NCI-H2081 (cell line): ENCODE measurements at places on chromosomes 6 and 20.

DNA sequence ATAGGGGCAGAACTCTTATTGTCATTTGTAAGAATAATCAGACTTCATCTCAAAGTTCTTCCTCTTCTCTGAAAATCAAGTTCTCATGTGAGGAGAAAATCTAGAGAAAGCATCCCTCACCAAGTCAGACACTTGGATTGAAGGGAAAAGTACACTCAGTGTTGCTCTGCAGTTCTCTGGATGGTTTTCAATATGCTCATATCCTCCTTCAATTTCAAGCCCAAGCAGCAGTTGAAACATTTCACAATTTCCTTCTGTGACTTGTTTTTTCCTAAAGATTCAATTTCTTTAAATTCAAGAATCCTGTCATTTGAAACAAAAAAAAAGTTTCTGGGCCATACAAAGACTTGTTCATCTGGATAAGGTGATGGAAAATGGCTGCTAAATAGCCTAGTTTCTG, 140.2 kb upstream of the AHI1 start:
- DNase-seq: no peak

DNA sequence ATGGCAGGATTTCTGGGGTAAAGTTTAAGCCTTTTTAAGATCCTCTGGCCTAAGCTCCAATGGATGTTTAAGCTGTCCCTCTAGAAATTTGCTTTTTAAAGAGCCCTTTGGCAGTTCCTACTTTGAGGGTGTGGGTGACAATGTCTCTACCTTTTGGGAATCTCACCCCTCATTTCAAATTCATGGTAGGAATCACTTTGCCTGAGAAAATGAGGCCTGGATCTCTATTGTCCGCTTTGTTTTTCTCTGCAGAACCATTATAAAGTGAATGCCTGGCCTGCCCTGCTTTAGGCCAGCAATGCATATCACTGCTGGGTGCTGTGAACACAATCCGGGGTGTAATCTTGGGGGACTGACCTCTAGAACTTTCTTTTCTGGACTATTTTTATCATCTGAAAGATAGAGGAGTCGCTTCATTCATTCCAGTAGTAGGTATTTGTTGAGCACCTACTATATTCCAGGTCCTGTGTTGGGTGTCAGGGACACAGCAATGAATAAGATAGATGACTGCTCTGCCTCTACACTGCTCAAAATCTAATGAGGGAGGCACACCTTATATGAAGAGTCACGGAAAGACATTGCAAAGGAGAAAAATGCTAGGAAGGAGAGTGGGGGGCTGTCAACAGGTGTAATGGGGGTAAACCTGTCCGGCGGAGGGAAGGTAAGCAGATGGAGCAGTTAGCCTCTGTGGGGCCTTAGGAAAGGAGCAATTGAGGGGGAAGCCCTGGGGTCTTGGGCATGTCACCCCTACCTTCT, 8.6 kb upstream of the COMMD7 start:
- DNase-seq: no peak

DNA sequence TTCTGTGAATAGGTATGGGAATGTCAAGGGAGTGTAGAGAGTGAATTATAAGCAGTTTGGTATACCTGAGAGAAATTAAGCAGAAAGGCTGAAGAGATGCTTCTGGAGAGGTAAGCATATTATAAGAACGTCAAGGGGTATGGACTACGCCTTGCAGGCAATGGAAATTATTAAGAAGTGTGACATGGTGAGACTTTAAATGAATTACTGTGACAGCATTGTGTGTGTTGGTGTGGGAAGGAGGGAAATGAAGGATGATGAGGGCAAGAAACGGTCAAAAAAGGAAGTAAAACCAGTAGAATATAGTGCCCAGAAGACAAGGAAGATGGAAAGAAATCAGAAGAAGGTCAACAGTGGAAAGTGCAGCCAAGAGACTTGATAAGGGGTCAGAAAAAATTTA, 5.9 kb downstream of the KHDRBS2 start:
- no peak for DNase-seq

- DNase-seq: no peak
Measured at GRCh38 chr6:54134935-54135334, 23.7 kb downstream of the MLIP start.

GRCh38 chr6:159196430-159196975, 27.3 kb downstream of the FNDC1 start:
- no peak for DNase-seq
